ENCODE measurements at places on chromosomes 7 and 10.

- DNase-seq, result no peak
Measured at GRCh38 chr7:47066976-47067614, 514.8 kb downstream of the TNS3 start.

GRCh38 chr10:25933653-25934608 lies at the start of gene MYO3A:
MYO3A (plus strand) TSS chr10:25934229; CDS start chr10:25952111, 17,882 bp downstream.
- no peak for DNase-seq

DNA sequence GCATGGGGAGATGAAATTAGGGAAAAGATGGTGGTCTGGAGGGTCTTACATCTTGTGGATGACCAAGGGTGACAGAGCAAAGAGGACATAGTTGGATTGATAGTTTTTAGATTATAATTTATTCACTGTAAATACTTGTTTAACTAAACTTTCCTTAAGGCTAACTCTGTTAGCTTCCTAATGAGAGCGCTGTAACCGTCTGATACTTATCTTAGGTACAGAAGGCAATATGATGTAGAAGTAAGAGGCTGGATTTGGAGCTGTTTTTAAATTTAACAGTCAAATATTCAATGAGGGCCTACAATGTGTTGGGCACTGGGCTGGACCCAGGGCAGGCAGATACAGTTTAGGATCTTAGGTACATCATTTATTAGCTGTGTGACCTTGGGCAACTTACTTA lies 36.0 kb downstream of the PRKAR2B start:
- no peak for DNase-seq

GRCh38 chr10:43854007-43854406 lies 205.3 kb upstream of the ZNF32 start:
- DNase-seq, result no peak

GRCh38 chr10:71796749-71797405 lies 23.6 kb upstream of the VSIR start:
- no peak for DNase-seq
